ENCODE measurements at places on chromosomes 6 and 20.

- no peak for DNase-seq
Measured at GRCh38 chr6:4133941-4134838, 1.2 kb downstream of the ECI2 start.

GRCh38 chr6:156992020-156992804 lies 215.0 kb downstream of the ARID1B start:
- no peak for DNase-seq

DNA sequence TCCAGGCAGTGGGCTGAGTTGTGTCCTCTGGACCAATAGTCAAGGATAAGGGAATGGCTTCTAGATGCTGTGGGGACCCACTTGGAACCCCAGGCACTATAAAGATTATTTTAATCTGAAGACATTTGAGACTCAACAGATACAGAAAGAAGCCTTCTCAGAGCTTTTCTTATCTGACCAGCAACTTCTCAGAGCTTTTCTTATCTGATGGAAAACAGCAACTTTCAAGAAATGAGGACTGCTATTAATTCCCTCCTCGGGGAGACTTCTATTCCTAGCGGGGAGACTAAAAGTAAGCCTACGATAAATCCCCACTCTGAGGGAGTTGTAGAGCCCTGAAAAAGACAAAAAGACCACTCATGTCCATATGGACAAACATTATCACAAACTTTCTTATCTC lies 160.5 kb downstream of the RNASET2 start:
- DNase-seq, result no peak

DNA sequence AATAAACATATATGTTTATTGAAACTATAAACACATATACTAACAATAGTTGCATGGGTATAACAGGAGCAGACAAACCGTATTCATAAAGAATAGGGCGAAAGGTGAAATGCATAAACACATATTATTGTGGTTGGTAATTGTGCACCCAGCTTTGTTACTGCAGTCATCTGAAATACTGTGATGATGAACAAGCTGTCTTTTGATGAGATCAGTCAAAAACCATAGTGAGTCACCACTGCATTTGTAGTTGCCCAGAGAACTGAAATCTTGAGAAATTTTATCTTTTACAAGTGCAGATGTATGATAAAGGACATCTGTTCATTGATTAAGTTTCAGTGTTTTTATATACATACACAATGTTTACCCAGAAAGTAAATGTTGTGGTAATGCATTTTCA lies 133.7 kb downstream of the MYO6 start:
- DNase-seq, result no peak

- DNase-seq, result peak; percentile 65
Measured at GRCh38 chr6:163634211-163635171, 220.0 kb downstream of the QKI start.
